ENCODE measurements at places on chromosomes 6 and 20. TPM values are rescaled to one million over a fixed set of nuclear protein-coding genes. Genes with fewer than 3 reads are reported as not detected.

DNA sequence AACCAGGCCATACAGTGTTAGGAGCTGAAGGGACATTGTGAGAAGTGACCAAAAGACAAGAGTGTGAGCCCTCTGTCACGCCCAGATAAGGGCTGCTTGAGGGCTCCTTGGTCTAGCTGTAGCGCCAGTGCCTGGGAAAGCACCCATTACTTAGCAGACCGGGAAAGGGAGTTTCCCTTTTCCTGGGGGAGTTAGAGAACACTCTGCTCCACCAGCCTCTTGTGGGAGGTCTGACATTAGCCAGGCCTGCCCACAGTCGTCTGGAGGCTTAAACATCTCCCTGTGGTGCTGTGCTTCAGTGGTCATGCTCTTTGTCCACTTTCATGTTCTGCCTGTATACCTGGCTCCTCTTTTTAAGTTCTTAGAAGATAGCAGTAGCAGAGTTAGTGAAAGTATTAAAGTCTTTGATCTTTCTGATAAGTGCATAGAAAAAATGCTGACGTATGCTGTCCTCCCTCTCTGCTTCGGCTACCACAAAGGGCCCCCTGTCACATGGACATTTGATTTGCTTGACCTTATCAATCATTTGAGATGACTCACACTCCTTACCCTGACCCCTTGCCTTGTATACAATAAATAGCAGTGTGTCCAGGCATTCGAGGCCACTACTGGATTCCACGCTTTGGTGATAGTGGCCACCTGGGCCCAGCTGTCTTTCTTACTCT, 201.5 kb upstream of the ECI2 start:
- H3K27me3 ChIP-seq, result peaks cover 2% of the 10 kb centered on the region
- DNase-seq, result no peak
- H3K27ac ChIP-seq, result no peak overlapping the region

DNA sequence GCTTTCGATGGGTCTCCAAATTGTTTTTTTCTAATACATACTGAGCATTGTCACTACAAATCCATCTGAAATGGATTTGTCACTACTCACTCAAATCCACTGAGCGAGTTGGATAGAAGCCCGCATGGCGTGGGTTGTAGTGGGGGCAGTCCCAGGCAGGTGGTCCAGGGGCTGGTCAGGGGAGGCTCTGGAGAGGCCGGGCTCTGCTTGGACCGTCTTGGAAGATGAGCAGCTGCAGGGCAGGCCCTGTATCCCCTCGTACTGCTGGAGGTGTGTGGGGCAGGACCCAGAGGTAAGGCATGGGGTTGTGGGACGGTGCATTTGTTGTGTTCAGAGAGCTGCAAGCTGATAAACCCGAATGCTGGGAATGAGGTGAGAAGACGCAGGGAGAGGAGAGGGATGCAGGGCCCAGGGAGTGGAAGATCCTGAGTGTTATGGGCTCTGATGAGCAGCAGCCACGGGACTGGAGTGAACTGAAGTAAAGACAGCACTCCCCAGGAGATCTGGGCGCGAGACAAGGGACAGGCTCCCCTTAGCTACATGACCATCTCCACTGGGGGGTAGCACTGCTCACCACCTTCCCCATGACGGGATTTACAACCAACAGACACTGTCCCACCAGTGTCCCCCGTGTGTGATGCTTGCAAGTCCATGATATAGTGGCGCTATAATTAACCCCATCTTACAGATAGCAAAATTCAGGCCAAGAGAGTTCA, 45.9 kb downstream of the PSMG4 start:
- peak; percentile 6 for DNase-seq
- no peak overlapping the region for H3K4me3 ChIP-seq
- peak overlapping the region; percentile 52 for H3K27ac ChIP-seq
- peaks cover 3% of the 10 kb centered on the region for H3K27me3 ChIP-seq

DNA sequence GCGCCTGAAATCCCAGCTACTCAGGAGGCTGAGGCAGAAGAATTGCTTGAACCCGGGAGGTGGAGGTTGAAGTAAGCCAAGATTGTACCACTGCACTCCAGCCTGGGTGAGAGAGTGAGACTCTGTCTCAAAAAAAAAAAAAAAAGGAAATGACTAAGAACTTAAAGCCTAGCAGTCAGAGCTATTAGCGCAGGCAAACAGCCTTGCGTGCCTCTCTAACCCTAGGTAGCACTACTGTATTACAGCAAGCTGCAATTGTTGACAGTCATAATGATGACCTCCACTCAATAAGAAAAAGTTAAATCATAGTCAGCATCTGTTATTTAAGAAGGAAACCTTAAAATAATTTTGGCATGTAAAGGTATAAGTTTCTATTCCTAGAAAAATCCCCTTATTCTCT, 14.4 kb downstream of the GSS start:
- no peak for DNase-seq
- no peaks in the 10 kb centered on the region for H3K27me3 ChIP-seq
- no peaks in the 10 kb centered on the region for H3K4me1 ChIP-seq
- no peak overlapping the region for H3K4me3 ChIP-seq
- no peak overlapping the region for H3K27ac ChIP-seq
- no peaks in the 10 kb centered on the region for H3K36me3 ChIP-seq

- H3K27me3 ChIP-seq, result no peaks in the 10 kb centered on the region
- no peak for DNase-seq
- no peak overlapping the region for H3K27ac ChIP-seq
- H3K4me1 ChIP-seq, result peaks cover 2% of the 10 kb centered on the region
These were observed 222.4 kb downstream of the DLL1 start for GRCh38 chr6:170068496-170068895.

DNA sequence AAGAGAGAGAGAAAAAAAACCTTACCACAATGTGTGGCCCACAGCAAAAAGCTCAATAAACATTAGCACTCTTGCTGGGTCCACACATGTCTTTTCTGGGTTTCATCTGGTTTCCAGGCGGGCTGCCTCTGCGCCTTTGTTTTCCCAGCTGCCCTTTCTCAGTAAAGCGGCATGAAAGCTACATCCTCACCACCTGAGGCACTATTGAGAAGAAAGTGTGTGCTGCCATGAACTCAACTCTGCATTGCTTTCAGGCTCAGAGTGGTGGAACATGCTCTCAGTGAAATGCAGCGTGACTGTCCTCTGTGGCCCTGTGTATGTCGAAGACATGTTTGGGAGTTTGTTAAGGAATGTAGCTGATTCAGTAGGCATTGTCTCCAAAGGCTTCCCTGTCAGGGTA, 102.3 kb downstream of the LYRM2 start:
- H3K27me3 ChIP-seq, result peaks cover 4% of the 10 kb centered on the region
- H3K4me3 ChIP-seq, result no peak overlapping the region
- H3K36me3 ChIP-seq, result peaks cover 6% of the 10 kb centered on the region
- DNase-seq, result peak; percentile 18

The NOX3 gene
- not detected for total RNA-seq

Data from glutamatergic neuron (in vitro differentiated cells).